ENCODE measurements at places on chromosomes 3 and 15.

DNA sequence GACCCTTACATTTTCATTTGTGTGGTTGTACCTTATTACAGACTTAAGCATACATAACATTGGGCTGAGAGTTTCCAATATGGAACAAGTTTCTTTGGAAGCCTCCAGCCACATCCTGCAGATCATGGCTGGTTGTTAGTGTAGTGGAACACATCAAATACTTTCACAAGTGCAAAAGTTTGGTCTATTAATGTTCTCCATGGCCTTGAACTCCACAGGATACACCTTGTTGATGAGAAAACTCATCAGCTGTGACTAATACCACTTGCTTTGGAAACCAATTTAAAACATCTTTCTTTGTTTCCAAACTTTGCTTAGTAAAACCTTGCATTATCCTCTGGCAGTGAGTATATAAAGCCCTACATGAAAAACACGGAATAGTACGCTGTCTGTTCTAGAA, 46.1 kb downstream of the MYZAP start:
- no peak for DNase-seq

GRCh38 chr3:16060945-16061344, 113.5 kb upstream of the GALNT15 start:
- peak; percentile 25 for DNase-seq

- no peak for DNase-seq
Observed at GRCh38 chr3:193767353-193768069, 174.5 kb downstream of the OPA1 start.

GRCh38 chr3:127710155-127710941, 37.6 kb downstream of the ABTB1 start:
- no peak for DNase-seq

DNA sequence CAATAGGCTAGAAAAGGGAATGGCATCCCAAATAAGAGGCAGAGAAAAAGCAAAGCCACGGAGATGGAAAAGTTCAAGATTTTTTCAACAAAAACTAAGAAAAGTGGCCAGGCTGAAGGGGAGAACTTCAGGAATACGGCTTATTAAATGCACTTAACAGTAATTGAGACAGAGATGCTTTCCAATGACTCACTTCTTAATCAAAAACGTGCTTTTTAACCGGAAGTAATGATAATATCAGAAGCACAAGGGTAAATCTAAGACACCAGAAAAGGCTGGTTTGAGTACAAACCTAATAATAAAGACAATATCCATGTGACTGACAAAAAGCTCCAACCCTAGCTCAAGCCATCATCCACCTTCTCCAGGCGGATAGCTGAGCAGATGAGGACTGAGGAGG, 24.8 kb upstream of the ACTC1 start:
- no peak for DNase-seq

DNA sequence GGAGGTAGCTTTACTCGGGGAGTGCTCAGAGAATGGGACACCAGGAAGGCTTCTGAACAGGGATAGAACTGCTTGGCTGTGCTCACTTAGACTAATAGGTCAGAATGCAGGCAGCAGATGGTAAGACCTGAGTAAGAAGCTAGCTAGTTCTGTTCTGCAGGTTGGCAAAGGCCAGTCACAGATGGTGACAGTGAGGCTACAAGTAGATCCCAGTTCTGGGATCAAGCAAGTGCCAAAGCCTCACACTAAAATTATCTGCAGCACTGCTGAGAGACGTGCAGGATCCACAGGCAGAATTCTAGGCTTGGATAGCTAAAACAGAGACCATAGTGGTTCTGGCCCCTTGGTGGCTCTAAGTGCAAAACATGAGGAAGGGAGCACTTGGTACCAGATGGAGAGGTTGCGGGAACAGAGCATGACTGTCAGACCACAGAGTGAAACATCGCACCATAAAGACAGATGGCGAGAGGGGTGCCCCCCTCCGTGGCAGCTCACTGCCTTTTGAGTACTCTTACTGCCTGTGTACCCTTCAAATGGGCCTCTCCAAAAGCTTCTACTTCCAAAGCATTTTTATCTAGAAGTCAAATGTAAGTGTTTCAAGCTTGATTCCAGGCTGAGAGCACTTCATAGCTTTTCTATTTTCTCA, 3.6 kb upstream of the GLCE start:
- no peak for DNase-seq

DNA sequence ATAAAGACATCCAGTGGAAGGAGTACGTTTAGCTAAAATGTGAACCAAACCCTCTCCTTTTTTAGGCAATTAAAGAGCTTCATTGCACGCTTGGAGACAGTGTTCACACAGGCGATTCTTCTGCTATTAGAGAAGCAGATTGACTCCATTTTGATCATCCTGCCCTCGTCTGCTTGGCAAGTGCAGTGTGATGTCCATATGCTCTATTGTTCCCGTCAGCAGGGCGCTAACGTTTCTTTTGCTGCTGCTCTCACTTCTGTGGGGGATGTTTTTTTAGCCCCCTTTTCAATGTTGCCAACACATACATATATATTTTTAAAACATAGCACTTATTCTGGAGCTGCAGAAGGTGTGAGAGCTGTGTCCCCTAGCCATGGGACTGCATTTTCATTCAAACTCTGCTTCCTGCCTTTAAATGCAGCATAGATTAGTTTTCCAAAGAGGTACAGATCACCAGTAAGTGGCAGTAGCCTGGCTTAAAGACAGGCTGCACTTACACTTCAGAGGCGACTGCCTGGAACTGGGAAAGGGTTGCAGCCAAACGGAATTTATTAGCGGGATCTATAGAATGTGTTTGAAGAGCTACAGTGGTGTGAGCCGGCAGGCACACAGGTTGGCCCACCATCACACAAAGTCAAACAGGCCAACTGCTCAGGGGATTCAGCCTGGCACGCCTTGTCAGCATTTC, 292.6 kb upstream of the DPH6 start:
- DNase-seq = no peak

DNA sequence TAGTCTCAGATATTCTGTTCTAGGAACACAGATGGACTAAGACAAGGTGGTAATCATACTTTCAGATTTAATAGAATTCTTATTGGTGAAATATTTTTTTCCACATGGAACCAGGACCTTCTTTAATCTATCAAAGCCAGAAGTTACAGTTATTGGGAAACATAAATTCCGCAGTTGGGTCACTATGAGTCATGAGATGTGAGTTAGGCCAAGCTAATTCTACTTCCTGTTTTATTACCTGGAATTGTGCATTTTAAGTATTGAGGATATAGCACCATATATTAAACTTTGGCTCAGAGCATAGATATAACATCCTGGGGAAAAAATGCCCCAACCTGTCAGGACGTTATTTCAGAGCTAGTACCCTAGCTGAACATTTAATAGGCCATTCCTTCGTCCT, 96.4 kb upstream of the P3H2 start:
- DNase-seq = no peak

DNA sequence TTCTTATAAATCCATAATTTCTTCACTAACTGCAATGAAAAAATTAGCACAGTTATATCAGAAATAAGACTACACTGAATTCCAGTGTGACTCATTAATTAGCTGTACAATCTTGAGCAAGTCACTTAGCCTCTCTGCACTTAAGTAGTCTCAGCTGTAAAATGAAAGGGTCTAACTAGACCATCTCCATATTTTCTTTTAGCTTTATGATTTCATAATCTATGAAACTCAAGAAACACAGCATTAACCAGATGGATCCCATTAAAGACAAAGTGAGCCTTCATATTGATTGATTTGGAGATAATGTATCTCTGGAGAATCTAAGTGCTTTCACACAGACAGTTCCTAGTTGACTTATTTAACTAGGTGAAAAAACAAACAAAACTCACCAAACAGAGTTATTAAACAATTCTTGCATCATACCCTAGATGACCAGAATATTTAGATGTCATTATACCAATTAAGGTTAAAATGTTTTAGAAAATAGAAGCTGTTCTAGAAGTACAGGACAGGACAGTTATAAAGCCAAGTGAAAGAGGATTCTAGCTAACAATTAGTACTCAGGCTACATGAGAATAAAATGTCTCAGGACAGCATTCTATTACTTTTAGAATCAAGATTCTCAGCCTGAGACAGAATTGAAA, 11.2 kb downstream of the CSNK1G1 start:
- DNase-seq = no peak

DNA sequence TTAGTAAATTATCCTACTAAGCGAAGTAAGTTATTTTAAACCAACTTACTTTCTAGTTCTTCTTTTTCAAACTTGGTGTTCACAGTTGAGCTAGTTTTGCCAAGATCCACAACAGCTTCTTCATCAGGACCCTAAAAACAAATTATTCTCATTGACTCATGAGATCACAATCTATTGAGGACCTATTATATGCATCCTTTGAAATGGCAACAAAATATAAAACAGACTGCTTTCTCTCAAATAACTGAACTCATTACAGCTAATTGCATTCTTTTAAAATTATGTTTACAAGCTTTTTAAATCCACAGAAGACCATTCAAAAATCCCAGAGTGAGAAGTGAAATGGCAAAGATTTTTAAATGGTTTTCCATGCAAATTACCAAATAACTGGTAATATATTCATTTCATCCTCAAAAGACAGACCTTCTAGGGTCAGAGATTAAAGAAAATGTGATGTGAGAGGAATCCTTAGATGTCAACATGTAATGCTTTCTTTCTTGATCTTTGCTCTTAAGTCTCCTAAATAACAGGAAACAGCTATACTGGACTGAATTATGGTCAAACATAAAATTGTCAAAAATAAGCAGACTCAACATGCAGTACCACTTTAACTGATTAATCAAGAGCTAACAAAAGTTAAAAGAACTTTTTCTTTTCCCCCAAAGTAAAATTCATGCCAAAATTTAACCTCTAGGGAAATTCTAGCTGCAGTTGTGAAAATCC, 31.7 kb downstream of the SLC4A7 start:
- DNase-seq = no peak

DNA sequence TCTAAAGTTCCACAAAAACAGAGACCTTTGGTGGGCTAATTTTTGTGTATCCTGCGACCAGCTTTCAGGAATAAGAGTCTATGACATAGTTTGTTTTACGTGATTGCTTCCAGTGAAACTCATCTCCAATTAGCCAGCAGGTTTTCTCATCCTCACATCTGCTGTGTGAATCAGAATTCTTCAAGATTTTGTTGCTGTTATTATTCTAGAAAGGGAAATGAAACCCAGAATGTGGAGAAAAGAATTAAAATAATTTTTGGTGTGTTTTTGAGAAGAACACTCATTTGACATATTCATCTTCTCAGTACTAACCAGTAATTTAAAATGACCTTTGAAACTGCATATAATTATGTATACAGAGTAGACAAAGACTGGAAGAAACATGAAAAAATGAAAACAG, 175.9 kb downstream of the USP13 start:
- no peak for DNase-seq

GRCh38 chr3:35383719-35384555, 255.4 kb upstream of the ARPP21 start:
- DNase-seq = no peak

- DNase-seq = no peak
Observed at GRCh38 chr15:34625007-34625406, 41.6 kb upstream of the GOLGA8B start.

GRCh38 chr3:43769885-43770425, 79.2 kb downstream of the ABHD5 start:
- no peak for DNase-seq

DNA sequence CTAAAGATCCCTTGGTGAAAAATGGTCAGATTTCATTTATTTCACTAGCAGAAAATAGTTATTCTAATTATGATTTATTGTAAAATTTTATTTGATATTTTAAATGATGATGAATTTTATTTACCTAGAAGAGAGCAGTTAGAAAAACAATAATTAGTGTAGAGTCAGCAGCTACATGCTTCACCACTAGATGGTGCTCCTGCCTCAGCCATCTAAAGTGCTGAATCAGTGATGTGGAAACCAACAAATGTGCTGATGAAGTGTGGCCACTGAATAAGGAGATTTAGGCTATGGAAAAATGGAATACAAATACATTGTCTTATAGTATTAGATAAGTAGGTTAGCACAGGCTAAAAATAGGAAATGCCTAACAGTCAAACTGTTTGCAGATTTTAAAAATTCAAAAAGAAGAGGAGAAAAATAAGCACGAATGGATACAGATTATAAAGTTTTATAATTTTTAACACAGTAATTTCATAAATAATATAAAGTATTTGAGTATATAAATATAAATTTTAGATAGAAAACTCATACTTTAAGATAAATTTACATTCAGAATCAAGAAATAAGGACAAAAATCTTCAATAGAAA, 109.8 kb downstream of the PPP2R3A start:
- peak; percentile 86 for DNase-seq

DNA sequence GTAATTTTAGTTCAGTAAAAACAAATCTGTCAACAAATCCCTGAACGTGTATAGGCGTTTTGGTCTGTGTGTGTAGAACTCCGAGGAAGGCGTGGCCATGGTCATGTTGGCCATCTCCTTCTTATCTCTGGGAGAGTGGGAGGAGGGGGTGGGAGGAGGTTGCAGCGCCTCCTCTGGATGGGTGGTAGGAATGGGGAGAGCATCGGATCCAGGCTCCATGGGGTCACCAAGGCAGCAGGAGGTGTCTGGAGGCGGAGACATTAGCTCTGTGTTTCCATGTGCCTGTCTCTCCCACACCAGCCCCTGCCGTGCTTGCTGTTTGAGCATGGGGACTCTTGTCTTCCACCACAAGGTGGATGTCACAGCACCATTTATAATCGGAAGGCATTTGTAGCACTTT, 34.5 kb upstream of the TRPM1 start:
- DNase-seq = no peak

DNA sequence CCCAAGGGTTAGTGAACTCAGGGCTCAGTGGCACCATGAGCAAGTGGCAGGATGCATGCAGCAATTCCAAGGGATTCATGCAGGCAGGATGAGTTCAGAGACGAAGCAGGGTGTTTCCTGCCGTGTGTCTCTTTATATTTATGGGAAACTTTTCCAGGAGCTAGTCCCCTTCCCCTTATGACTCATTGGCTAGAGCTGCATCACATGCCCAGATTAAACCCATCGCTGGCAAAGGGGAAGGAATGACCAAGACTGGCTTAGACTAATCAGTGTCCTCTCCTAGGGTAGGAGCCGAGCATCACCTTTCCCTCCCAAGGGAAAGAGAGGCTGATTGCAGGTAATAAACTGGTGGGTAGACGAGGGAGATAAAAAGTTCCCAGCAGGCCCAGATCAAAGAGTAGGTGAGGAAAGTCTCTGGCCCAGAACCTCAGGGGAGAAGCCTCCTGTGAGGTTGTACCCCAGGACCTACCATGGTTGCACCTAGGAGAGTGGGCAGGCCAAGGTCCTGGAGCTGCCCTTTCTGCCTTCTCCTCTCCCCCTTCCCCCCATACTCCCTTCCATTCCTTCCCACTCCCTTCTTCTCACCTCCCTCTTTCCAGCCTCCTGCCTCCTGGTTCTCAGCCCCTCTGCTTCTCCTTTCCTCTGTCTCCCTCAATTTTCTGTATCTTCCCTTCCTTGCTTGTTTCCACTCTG, 67.8 kb upstream of the ITGA11 start:
- DNase-seq = no peak

DNA sequence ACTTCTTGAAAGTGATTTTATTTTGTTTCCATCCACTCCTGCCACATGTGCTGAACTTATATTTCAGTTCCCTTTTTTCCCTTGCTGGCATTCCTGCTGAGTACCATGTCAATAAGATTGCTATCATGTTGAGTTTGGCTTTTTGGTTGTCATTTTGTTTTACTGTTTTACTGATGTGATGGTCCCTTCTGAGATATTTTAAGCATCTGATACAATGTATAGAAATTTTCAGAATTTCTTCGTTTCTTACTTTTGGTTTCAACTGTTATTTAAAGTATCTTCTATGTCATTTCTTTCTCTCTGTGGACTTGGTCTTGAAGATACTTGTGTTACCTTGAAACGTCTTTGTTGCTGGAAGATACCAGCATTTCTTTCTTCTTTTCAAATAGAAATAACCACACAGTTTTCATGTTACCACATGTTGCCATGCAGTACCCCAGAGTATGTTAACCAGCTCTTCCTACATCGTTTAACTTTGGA, 14.1 kb downstream of the SIDT1 start:
- DNase-seq = no peak
